ENCODE measurements at places on chromosomes 5 and 9.

DNA sequence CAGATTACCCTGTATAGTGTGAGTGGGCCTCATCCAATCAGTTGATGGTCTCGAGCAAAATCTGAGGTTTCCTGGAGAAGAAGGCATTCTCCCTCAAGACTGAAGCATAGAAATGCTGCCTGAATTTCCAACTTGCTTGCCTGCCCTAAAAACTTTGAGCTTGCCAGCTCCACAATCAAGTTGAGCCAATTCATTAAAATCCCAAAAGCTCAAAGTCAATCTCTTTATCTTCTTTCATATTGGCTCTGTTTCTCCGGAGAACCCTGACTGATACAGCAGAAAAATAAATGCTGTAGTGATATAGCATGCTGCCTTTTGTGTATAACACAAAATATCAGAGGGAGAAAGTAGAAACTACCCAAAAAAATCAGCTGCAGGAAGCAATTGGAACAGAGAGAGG is 72.5 kb upstream of the NMUR2 start:
- no peak for DNase-seq

- no peak for DNase-seq
These were observed 430.2 kb downstream of the DMAC1 start for GRCh38 chr9:7369384-7369821.

DNA sequence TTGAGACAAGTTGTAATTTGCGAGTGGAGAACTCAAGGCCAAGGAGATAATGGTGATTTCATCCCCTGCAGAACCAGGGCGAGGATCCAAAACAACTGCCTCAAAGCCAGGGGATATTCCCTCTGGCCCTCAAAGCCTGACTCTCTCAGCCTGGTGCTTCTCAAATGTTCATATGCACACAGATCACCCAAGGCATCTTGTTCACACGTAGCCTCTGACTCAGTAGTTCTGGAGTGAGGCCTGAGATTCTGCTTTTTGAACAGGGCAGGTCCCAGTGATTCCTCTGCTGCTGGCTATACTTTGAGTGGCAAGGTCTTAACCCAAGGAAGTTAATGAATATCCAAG is 30.2 kb upstream of the WWC1 start:
- no peak for DNase-seq

- no peak for DNase-seq
These were observed 48.8 kb downstream of the LNPEP start for GRCh38 chr5:96984506-96985192.

DNA sequence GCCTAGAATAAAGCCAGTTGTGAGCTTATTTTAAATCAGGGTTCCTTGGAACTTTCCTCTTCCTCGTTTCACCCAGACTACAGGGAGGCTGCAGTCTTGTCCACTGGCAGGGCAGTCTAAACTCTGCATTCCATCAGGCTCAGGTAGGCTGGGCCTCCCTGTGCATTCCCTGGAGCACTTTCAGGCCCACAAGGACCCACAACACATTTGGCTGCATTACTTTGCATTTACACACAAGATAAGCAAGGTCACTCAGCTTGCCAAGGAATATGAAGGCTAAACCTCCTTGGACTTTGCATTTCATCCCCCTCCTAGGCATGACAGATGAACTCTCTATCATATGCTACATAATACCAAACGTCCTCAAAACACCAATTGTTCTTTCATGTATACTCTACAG is 104.2 kb downstream of the MARCHF3 start:
- DNase-seq: no peak

- peak; percentile 40 for DNase-seq
These were observed 80.0 kb upstream of the TUT7 start for GRCh38 chr9:86434039-86434726.

DNA sequence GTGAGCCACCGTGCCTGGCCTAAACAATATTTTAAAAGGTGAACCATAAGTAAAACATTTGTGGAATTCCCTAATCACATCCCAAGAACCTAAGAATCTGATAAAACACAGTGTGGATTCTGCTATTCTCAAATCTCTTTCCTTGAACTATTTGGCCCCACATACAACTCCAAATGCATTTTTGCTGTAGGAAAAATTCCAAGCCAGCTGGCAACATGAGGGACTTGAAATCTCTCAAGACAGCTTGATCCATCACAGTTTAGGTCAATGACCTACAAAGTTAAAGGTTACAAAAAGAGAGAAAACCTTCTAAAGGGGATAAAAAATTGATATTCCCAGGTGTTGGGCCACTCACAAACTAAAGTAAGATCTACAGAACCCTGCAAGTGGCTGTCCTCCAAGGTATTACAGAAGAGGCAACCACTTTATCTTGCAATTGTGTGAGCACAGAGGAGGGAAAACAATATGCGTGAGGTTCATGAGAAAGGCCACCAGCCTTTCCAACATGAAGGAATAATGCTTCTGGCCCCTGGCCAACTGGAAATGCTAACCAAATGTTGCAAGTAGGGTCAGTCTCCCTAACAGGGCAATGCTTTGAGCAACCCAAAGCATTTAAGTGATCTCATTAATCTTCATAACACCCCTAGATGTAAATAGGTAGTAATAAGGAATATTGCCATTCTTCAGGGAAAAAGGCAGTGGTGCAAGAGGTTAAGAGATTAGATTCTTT is 221.4 kb downstream of the SEMA5A start:
- no peak for DNase-seq

DNA sequence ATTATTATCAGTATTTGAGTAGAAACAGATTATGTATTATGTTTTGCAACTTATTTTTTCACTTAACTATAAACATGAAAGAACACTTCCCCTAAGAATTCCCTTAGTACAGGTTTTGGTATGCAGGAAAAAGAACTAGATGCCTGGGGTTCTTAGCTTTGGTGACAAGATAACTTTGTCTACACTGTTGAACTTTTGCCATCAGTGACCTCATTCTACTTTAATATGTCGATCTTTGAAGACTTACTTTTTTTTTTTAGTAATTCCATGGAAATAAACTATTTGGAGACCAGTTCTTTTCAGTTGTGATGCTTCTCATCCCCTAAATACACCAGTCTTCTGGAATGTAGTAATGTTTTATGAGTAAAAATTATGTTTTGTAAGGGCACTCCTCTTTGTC is 34.3 kb downstream of the ZNF462 start:
- DNase-seq: no peak
